ENCODE measurements at places on chromosomes 6 and 20.

DNA sequence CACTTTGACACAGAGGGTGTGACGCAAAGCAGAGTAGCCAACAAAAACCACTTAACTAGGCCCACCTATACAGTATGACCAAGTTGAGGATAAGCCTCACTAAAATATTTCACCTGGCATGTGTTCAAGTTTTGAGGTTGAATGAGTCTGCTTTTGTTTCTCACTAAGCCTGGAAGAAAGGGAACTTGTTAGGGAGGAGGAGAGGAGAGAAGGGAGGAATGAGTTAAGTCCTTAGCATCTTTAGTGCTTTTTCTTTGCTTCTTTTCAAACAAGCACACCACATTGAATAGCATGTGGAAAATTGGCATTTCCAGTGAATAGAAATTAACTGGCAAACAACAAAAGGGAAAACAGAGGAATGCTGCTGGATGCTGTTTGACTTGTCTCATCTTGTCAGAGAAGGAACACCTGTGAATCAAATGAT is 461.9 kb downstream of the GJA1 start:
- DNase-seq: no peak

DNA sequence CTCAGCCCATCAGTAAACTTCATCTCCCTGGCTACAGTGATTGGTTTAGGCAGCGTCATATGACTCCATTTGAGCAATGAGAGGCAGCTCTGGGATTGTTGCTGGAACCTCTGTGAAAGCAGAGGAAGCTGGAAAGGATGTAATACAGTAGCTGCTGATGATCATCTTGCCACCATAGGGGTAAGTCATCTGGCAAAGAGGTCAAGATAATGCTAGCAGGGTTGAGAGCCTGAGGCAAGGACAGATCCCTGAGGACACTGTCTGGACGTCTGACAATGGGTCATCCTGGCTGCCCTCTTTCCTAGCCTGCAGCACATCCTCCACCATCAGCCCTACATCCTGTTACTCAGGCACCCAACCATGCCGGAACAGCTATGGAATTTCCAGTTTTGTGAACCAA is 25.5 kb upstream of the FKBP1A start:
- DNase-seq: no peak

GRCh38 chr6:155270561-155271091 is 6.8 kb downstream of the CLDN20 start:
- DNase-seq: no peak

DNA sequence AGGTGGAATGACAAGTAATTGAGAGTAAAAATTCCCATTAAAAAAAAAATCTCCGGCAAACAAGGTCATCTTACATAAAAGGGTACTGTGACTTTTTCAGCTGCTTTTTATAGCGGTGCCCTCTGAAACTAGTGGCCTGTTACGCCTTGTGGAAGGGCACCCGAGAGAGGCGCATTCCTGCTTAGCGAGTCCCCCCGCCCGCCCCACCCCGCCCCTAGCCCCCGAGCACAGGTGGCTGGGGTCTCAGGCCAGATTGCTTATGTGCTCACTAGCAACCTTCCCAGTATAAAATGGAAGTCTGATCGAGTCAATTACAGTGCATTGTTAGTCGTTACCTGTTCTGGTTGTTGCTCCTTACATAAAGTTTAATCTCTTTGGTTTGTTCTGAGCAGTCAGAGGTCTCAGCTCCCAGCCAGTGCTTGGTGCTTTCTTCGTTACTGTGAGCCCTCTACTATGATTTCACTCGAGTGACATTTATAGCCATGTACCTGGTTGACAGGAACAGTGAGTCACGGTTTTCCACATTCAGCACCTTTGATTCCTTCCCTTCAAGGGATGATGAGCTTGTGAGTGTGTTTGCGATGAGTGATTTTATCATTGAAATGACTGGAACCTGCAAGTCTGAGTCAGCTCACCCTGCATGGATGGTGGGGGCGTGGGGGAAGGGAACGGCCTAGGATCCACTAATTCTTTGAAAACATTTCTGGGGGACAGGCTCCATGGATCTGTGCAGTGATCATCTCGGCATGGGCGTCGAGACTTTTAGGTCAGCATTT is 47.6 kb downstream of the ZDHHC14 start:
- no peak for DNase-seq

GRCh38 chr6:36489426-36489825 is 46.6 kb downstream of the KCTD20 start:
- DNase-seq: no peak

DNA sequence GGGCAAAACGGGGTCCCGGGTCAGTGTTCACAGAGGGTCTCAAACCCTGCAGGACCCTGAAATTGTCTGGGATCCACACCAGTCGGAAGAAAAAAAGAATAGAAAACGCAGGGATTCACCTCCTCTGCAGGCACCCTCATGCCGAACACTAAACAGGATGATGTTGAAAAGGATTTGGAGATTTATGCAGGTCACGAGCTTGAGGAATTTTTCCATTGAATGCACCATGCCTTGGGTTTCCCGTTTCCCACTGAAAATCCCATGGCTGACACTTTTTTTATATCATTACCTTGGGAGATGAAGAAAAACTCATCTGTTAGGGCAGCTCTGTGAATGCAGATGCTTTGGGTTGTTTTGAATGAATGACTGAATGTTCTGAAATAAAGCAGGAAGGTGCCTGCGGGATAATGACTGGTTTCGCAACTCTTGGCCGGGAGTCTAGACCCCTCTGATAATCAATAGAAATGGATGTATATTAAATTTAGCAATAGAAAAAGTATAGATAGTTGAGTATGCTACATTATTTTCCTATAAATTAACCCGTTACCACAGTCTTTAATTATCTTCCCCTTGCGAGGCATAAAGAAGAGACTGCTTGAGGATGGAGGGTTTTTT is 147.5 kb upstream of the AFDN start:
- DNase-seq: no peak

DNA sequence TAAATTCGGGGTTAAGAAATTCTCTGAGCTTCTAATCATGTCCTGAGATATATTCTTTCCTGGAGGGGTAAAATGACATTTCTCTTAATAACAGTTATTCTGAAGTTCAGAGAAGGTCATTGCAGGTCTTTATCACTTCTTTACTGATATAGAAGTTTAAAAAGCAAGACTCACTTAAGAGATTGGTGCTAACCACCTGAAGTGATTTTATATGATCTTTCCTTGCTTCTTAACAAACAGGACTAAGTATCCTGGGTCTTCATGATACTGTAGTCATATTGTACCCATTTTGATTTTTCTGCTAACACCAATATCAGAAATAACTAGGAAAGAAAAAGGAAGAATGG is 39.3 kb upstream of the PRDM1 start:
- DNase-seq: no peak

DNA sequence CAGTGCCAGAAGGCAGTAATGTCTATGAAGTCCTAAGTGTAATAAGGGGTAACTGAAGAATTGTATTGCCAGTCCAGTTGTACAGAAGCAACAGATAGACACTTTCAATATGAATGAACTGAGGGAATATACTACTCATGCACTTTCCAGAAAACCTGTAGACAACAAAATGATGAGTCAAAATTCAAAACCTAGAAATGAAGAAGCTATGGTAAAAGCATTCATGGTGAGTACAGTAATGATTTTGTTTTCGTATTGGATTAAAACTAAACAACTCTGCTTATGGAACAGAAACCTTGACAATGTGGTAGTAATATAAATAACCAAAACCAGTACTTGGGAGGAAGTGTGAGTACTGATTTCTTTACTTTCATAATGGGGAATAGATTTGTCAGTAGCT is 35.0 kb downstream of the ARMC2 start:
- peak; percentile 74 for DNase-seq

DNA sequence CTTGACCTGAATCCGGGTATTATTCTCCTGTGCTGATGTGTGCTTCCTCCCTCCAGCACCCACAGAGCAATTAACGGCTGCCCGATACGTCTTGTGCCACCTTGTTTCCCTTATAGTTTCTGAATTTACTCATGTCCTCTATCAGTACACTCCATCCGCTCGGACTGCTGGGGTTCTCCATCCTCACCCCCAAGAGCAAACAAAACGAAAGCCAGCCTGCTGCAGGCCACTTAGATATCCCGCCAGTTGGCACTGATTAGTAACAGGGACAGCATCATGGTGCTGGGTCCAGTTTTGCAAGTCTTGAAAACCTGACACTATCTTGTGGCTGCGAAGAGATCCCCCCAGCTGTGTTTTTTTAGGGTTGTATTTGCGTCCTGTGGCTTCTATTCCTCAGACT is 71.8 kb downstream of the SSR1 start:
- DNase-seq: no peak

DNA sequence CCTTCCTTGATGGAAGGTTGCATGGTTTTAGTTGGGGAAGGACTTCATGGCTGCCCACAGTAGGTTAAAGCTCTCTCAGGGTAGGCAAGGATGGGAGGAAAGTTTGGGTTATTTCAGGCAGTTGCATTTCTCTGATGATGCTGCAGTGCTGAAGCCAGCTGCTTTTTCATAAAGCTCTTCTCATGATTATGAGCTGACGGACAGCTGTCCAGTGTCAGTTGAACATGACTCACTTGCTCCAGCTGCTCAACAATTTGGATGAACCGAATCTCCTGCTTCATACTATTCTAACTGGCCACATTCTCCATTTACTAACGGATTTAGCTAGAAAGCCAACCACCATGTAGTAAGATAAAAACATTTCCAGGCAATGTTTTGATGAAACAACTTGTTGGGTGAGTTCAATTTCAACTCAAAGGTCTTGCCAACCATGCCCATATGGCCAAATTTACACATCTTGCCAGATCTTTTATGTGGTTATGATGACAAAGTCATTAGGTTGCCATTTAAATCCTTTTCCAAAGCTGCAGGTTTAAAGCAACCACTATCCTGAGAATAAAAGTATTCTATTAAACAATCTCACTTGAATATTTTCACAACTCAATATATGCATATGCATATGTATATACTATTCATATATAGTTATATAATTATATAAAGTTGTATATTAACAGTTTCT is 125.9 kb downstream of the HS3ST5 start:
- DNase-seq: no peak

GRCh38 chr20:4800676-4801449 is 79.2 kb downstream of the PRND start:
- DNase-seq: no peak

DNA sequence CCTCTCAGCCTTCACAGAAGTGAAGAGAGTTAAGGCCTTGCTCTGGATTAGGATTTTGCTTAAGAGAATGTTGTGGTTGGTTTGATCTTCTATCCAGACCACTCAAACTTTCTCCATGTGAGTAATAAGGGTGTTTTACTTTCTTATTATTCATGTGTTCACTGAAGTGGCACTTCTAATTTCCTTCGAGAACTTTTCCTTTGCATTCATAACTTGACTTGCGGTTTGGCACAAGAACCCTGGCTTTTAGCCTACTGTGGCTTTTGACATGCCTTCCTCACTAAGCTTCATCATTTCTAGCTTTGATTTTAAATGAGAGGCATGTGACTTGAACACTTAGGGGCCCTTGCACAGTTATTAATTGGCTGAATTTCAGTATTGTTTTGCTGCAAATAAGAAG is 166.1 kb upstream of the OPRM1 start:
- DNase-seq: no peak

GRCh38 chr6:161613711-161614110 is 339.9 kb upstream of the AGPAT4 start:
- DNase-seq: no peak

GRCh38 chr20:39222101-39222500 is 260.0 kb downstream of the DHX35 start:
- DNase-seq: no peak

- DNase-seq: no peak
Observed at GRCh38 chr6:169782966-169783365, 31.5 kb downstream of the ERMARD start.

DNA sequence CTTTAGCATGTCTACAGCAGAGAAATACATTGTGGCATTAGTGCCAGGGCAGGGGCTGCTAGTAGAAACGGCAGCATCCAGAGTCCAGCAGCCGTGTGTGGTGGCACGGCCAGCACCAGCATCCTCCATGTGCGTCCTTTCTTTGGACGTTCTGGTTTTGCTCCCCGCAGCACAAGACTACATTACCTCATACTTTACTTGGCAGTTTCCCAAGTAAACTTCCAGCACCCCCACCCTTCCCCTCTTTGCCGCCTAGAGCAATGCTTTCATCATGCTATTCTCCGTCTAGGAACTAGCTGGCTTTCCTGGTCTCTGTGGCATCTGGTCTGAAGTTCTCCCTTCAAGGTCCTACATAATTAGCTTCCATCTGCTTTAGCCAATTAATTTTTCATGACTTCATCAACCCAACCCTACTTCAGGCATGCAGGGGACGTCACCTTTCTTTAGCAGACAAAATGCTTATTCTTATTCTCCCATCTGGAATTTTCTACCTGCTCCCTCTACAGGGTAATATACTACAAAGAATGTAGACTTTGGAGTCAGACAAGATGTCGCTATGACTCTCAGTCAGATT is 67.6 kb downstream of the BLOC1S5 start:
- peak; percentile 19 for DNase-seq

- DNase-seq: peak; percentile 79
Observed at GRCh38 chr20:32035426-32035779, 16.6 kb upstream of the HCK start.

GRCh38 chr20:42113236-42113635 is 495.1 kb upstream of the CHD6 start:
- no peak for DNase-seq

DNA sequence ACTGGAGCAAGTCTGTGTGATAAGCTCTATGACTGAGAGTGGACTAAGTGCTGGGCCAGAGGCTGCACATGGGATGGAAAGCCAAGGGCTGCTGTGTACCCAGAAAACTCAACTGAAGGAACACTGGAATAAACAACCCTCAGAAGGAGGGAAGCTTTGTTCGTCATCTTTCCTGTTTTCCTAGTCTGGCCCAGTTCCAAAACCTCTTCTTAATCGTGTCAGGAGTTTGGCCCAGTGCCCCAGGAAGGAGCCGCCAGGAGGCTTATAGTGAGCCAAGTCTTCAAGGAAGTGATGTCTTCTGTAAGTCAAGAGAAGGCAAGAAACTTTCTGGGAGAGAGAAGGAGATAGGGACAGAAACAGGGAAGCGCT is 23.3 kb upstream of the TOP1 start:
- DNase-seq: peak; percentile 59

DNA sequence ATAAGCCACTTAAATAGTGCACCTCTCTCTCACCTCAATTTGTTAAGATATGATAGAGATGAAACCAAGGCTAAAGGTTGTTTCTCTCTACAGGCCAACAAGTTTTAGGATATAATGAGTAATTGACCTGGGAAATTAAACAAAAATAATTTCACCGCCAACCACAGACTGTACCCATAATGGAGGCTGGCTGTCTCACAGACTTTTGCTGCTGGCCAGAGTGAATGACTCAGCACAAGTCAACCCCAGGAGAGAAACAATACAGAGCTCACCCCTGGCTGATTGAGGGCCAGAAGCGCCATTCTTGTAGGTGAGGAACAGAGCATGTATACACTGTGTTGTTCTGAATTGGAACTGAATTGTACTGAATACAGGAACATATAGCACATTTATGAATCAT is 99.9 kb downstream of the CAP2 start:
- no peak for DNase-seq

GRCh38 chr6:127945434-127946097 is 44.7 kb upstream of the THEMIS start:
- DNase-seq: no peak
